ENCODE measurements at places on chromosomes 7 and 10.

GRCh38 chr10:110233846-110234245 lies 26.4 kb downstream of the MXI1 start:
- DNase-seq: no peak

GRCh38 chr10:69385454-69386350 lies 31.0 kb downstream of the TACR2 start:
- no peak for DNase-seq

DNA sequence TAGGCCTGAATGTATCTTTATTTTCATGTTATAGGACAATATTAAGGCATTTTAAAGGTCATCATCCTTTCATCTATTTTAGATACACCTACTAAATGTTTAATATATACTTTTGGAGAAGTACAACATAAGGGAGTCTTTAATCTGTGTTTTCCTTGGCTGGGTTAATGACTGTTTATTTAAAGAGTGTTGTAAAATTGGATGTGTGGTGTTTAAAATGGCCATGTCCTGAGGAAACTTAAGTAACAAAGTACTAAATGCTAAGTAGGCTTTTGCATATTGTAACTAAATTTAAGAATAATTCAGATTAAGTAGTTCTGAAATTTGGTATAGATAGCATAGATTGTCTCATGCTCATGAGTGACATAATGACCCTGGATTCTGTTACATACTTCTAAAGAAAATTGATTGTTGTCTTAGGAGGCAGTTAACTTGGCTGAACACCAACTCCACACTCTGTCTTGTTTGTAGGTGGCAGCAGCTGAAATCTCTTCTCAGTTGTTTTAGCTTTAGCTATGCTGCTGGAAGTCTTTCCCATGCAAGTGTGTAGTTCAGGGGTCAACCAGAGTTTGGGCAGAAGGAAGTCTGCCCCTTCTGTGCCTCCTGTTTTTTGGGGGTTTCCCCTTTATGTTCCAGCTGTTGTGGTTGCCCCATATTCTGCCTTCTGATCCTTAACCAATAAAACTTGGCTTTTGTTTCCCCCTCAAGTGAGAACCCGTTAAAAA lies 29.2 kb downstream of the DLD start:
- no peak for DNase-seq

GRCh38 chr7:67518580-67518979 lies 521.9 kb downstream of the TYW1 start:
- no peak for DNase-seq

DNA sequence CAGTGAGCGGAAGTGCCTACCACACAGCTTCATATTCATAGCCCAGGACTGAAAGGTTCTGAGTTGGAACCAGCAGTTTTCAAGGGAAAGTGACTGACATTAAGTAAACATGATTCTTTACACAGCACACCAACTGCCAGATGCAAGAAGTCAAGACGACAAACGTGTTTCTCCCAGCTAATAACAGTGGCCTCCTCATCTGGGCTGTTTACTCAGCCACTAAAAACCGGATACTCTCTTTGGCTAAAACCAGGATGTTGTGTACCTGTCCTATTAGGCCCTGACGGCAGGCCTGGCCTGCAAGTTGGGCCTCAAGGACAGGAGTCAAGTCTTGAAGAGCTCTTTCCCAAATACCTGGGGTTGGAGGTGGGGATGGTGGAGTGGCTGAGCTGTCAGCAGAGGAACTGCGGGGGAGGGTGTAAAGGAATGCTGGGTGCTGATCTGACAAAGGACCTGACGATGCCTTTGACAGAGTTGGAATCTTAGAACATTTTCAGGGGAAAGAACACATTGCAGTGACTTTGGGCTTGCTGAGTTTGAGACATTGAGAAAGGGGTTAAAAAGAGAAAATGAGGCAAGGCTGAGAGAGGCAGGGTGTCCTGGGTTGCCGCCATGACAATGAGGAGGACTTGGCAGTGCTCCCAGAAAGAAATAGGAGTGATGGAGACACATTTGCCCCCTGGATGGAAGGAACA lies 57.7 kb downstream of the STEAP1B start:
- no peak for DNase-seq

DNA sequence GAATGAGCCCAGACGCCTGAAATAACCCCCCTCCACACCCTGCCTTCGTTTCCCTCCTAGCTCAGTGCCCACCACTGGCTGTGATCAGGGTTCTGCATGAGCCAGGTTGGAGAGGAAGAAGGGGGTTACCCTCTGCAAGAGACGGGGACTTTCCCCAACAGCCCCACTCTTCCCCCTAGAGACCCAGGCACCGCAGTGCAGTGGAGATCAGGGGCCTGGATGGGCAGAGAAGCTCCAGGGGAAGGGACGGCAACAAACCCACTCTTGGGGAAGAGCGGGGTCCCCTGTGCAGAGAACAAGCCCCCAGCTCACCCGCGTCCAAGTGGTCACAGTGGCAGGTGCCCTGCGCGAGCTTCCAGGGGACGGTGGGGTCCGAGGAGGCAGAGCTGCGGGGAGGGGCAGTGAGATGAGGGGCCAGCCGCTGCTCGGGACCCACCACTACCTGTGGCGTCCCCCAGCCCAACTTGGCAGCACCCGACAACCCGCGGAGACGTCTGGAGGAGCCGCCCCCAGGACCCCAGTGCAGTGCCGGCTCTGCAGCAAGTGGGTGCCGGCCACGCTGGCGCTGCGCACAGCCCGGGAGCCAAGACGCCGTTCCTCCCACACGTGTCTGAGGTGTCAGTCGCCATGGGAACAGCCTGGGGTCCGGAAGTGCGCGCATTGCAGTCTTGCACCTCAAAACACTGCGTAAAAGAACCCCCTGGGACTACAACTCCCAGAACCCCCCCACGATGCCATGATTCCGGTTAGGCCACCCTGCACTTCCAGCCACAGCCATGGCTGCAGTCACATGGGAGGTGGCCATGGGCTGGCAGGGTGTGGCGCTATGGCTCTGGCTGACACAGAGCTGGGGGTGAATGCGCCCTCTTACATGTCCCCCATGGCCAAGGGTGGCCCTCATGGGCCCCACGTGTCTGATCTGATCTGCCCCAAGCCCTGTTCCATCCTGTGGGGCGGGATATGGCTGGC lies 45.8 kb upstream of the WIPI2 start:
- peak; percentile 7 for DNase-seq

DNA sequence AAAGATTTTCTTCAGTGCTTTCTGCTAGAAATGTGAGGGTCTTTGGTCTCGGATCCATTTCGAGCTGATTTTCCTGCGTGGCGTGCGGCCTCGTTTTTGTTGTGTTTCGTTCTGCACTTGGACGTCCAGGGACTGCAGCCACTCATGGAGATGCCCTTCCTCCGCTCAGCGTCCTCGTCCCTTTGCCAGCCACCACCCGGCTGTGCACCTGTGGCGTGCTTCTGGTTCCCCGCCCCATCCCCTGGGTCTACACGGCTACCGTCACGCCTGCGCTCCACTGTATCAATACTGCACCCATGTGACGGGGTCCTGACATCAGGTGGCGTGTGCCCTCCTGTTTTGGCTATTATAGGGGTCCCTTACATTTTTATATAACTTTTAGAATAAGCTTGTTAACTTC lies 42.7 kb upstream of the NKX6-2 start:
- no peak for DNase-seq

GRCh38 chr7:54483523-54483922 lies 58.7 kb upstream of the VSTM2A start:
- no peak for DNase-seq

DNA sequence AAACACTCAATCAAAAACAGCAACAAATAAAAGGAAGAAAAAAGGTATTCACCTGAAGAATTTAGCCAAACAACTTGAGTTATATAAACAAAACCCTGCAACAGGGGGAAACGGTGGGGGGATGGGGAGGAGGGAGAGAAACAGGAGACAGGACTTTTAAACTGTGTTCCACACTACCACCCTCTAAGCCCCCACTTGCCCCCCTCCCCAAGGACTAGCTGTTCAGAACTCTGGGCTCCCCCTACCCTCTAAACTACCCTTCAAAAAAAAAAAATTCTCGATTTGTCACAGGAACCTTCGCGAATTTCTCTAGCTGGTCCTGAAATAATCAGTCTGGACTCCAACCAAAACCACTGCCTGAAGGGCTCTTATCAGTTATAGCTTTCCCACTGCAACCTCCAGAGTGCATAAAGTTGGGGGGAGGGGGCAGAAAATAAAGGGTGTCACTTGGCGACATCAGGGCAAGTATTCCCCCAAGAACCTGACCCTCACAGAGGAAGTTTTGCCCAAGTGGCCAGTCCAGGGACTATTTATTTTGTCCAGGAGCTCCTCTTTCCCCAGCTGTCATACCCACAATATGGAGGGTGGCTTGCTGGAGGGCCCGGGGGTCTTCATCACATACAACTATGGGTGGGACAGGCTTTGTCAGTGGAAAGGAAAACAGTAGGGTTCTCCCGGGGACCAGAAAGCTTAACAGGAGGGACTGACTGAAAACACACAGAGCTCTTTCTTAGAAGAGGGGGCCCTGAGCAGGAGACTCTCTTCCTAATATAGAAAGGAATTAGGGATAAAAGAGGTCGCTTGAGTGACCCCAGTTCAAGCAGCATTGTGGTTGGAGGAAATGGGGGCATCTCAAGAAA lies 1.3 kb downstream of the UBE2H start:
- DNase-seq: no peak

- DNase-seq: no peak
These were observed 20.8 kb upstream of the SLC26A5 start for GRCh38 chr7:103466814-103467213.

GRCh38 chr7:143261901-143262300 lies 1.3 kb upstream of the GSTK1 start:
- no peak for DNase-seq

- DNase-seq: no peak
These were observed 2.5 kb upstream of the TMEM178B start for GRCh38 chr7:141071260-141071854.
